ENCODE measurements at places on chromosomes 3 and 15.

DNA sequence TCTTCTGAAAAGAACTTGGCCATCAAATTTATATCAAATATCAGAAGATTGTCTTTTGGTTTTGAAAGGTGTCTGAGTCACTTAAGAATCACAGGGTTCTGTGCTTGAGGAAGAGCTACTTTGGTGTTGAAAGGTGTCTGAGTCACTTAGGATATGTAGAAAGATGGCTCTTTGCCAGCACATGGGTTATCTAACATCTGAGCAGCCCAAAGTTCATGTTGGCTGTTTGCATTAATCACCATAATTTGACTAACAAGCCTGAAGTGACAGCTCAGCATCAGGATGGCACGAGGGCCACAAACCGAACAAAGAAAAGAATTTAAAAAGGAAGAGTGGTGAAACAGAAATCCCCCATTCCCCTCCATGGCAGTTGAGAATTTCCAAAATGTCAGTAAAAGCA lies 190.5 kb upstream of the CMC1 start:
- no peak for DNase-seq

- DNase-seq: no peak
Observed at GRCh38 chr15:81182756-81183438, 13.8 kb upstream of the IL16 start.

- no peak for DNase-seq
Observed at GRCh38 chr3:139074565-139075115, 29.9 kb upstream of the PRR23C start.

DNA sequence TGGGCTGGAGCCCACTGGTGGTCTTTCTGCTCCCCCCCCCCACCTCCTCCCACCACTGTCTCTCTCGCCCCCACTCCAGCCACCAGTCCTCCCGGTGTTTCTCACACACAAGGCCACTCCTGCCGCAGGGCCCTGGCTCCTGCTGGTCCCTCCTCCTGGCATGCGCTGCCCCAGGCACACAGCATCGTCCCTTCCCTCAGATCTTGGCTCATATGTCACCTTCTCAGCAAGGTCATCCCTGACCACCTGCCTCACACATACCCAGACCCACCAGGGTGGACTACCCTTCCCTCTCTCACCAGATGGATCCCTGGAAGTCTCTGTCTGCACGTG lies 101.5 kb upstream of the IQSEC1 start:
- DNase-seq: no peak

DNA sequence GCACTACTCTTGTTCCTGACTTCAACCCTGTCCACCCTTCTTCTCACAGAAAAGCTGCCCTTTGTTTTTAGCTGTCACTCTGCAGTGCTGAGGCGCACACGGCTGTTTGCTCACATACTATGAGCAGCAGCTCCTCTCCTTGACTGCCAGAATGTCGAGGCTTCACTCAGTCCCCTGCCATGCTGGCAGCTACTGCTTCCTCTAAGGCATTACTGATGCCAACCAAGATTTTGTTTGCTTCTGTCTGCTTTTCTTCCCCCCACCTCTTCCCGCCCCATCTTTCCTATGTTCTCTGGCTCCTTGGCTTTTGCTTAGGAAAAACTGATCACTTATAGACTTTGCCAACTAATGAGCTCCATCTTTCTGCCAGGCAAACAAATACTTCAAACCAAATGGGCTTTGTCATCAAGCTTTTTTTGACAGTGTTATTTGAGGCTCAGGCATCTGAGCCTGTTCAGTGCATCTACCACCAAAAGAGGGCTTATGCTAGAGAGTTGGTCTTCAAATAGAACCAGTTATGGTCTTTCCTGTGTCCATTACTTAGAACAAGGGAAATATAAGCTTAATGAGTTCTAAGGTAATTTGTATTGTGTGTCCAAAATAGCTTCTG lies 81.0 kb downstream of the FBXL2 start:
- DNase-seq: no peak

DNA sequence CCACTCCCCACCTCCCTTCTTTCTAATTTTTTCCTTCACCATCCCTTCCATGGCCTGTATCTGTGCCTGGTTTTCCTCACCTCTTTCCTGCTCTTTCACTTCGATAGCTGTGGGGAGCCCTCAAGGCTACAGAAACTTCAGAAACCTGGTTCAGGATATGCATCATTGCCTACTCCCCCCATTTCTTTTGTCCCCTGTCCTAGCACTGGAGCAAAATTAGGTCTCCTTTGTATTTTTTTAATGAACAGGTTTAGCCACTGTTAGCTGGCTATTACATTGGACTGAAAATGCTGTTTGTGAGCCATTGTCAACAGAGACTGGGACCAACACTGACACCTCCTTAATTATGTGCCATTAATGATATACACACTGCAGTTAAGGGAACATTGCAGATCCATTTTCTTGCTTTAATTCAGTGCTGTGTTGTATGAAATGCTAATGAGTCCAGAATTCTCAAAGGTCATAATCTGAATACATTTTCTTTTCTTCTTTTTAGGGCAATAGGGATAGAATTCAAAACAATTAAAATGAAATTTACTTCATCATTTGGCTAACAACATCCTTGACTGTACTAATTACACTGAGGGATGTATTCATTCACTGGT lies 138.6 kb downstream of the PDCD6IP start:
- no peak for DNase-seq

- DNase-seq: no peak
Observed at GRCh38 chr3:31448882-31449243, 83.9 kb upstream of the STT3B start.

DNA sequence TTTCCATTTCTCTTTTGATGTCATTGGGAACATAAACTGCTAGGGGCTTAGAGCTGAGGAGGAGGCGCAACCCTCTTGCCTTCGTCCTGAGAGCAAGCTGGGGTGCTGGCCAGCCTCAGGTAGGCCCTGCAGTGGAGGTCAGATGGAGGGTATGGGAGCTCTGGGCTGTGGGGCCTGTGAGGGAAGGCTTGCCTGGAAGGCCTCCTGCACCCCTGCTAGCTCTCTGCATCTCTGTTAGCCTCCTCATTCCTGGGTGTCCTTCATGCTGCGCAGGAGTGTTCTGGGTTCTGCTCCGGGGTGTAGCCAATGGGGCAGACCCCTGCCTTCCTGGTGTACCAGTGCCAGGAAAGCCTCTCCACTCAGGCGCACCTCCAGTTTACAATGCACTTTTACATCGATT lies 11.8 kb downstream of the GP5 start:
- no peak for DNase-seq

DNA sequence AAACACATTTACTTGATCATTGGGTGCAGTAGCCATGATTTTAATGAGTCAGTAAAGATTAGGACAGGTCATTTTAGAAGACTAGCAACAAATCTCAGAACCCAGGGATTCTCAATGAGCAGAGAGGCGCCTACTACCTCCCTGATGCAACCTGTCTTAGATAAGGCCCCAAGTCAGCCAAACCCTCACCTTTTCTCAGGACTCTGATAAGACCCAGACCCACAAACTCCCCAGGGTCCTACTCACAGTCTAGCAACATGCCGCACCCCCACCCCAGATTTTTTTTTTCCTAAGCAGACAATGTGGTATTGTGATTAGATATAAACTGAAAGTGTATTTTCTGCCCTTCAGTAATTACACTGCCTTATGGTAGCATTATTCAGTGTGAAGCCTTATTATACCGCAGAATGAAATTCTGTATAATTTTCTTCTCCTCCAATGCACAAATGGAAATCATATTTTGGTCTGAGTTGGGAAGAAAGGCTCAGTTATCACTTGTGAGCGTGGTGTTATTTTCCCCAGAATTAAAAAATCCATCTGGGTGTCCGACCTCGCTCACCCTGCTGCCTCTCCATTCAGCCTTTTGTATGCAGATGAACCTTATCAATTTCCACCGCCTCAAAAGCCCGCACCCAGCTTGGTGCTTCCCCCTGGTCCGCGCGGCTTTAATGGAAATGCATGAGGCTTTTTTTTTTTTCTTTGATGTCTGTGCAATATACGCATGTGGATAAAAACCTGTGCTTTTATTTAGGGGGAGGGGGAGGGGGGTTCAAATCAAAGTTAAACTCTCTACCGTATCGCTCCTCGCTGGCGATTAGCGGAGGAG lies 122.0 kb upstream of the SOX14 start:
- no peak for DNase-seq

DNA sequence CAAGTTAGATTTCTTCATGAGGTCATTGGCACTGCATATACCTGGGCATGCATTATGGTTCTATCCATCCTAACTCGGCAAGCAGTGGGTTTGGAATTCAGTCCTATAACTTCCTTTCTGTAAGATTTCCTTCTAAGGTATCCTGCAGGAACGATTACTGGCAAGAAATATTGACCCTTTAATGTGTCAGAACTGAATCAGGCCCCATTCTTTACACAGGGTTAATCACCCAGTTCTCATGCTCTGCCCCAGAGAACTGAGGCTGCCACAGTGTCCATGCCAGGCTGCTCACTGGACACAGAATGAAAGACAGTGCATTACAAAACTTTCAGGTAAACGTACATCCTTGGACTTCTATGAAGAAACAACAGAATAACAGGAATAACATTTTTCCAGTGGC lies 108.9 kb downstream of the RPL22L1 start:
- DNase-seq: no peak

- no peak for DNase-seq
Observed at GRCh38 chr3:115448851-115449250, 174.5 kb upstream of the GAP43 start.

DNA sequence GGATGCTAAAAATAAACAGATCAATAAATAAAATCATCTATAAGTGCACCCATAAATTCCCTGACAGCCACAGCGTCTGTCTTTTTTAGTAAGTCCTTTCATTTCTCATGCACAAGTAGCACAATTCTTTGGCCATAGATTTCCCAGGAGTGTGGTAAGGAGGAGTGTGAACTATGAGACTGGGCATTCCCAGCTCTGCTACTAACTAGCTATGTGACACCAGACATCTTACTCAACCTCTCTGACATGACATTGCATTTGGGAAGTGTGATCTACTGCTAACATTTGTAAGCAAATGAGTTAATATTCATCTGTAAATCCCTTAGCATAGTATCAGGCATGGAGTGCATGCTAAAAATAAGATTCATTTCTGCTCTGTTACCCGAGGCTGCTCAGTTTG lies 301.7 kb downstream of the NTRK3 start:
- DNase-seq: no peak

DNA sequence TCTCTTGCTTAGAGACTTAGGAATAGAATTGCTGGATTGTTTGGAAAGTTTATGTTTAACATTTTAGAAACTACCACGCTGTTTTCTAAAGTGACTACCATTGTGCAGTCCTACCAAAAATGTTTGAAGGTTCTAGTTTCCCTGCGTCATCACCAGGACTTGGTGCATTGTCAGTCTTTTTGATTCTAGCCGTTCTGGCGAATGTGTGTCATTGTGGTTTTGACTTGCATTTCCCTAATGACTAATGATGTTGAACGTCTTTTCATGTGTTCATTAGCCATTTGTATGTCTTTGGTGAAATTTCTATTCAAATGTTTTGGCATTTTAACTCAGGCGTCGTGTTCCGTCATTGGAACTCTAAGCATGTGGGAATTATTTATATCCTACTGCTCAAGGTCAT lies 58.0 kb downstream of the CHD2 start:
- DNase-seq: no peak

DNA sequence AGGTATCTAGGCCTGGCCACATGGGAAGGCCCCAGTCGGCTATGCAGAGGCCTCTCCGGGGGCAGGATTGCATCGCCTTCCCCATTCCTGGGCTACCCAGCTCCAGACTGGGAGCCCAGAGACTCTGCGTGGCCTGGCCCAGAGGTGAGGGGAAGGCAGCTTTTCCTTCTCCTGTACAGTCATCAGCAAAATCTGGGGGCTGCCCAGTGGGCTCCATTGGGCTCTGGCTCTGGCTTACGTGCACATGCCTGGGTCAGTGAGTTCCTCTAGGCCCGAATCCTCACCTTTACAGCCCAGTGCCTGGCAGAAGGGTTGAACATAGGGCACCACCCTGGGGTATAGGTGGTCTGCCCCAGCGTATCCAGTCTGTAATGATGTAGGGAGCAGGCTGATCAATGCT lies 3.9 kb upstream of the ANKRD63 start:
- no peak for DNase-seq

DNA sequence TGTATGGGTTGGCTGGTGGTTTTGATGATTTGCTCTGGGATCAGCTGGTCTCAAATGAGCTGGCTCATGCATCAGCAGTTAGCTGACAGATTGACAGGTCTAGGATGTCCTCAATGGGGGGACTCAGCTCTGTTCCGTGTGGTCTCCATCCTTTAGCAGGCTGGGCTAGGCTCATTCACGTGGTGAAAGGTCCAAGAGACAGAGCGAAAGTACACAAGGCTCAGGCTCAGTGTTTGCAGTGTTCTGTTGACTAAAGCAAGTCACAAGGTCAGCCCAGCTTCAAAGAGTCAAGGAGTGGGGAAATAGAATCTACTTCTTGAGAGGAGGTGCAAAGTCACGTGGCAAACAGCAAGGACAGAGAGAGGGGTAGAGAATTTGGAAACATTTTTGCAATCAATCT lies 126.5 kb upstream of the CMC1 start:
- DNase-seq: no peak

- DNase-seq: no peak
Observed at GRCh38 chr15:76648732-76649444, 256.3 kb downstream of the SCAPER start.

GRCh38 chr3:115835946-115836345 lies 212.6 kb downstream of the GAP43 start:
- DNase-seq: no peak

DNA sequence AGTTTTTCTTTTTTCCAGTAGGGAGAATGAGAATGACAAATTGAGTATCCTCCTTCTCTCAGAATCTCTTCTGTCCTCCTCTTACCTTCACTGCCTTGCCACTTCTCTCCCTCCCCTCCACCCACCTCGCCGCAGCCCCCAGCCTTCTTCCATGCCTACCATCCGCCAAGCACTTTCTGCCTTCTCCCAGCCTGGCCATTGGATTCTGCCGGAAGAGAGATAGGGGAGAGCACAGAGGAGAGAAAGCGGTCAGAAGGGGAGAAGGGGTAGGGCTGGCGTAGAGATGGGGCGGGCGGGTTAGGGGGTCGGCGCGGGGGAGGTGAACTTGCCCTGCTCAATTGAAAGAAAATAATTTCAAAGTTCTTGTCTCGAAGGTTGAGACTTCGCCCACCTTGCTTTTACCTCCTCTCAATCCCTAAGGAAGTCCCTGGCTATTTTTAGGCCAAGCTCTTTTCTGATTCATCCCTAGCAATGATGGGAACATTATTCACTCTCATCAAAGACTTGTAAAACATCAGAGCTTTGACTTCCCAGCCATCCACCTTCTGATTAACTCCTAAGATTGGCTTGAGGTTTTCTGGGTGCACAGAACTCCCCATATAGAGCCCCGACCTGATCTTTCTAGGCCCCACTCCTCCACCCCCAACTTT lies 811 bp downstream of the C3orf52 start:
- no peak for DNase-seq

DNA sequence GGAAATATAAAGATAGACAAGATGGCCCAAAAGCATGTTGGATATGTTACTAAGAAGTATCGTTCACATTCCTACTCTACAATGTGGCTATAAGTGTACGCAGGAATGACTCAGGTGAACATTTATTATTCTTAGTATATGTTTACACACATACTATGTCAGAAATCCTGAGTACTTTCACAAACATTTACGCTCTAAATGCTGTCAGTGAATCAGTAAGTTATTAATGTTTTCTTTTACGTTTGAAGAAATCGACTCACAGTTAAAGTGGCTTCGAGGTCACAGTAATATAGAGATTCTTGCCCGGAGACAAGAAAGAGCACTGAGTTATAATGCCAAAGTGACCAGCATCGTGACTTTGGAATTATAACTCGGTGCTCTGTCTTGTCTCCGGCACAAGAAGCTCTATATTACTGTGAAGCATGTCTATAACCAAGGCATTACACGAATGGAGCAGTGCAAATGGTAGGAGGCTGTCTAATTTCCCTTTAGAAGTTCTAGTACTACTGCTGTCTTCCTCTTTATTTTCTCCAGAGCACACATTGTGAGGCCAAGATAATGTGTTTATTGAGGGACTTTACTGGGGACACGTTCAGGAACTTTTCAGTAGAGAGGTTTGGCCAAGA lies 61.8 kb upstream of the P3H2 start:
- no peak for DNase-seq
